Smooth muscle cell of the pulmonary artery (primary cell): ENCODE measurements at places on chromosomes 6 and 20. TPM values are rescaled to one million over a fixed set of nuclear protein-coding genes. Genes with fewer than 3 reads are reported as not detected.

The ZNF334 gene
- 0.83 and 3.9 TPM in 2 replicates for total RNA-seq

The ID4 gene
- 6.1 and 19.0 TPM in 2 replicates for total RNA-seq

The KIFC1 gene
- total RNA-seq, result 2.1 and 5.0 TPM in 2 replicates

The OR12D1 gene
- not detected in 2 replicates for total RNA-seq

The GFRA4 gene
- total RNA-seq, result not detected in 2 replicates

The TFAP2B gene
- total RNA-seq, result 0.13 and 2.8 TPM in 2 replicates

The KCNK15 gene
- 4.8 and 15.8 TPM in 2 replicates for total RNA-seq
